Stimulated activated effector memory CD8-positive, alpha-beta T cell treated with anti-CD3 and anti-CD28 coated beads, Interleukin-12 subunit alpha, Interleukin-12 subunit beta, amount 100 ng/mL, for 72 hours (primary cell): ENCODE measurements at places on chromosomes 1 and 21.

GRCh38 chr1:208256556-208256955 is 12.4 kb upstream of the PLXNA2 start:
- no peak for DNase-seq

- DNase-seq = no peak
Observed at GRCh38 chr1:209157546-209158249, 425.8 kb upstream of the CAMK1G start.

GRCh38 chr1:155379631-155380090 is 59.0 kb downstream of the RUSC1 start:
- DNase-seq = no peak

GRCh38 chr1:228045871-228046270 is 36.6 kb upstream of the ARF1 start:
- no peak for DNase-seq

DNA sequence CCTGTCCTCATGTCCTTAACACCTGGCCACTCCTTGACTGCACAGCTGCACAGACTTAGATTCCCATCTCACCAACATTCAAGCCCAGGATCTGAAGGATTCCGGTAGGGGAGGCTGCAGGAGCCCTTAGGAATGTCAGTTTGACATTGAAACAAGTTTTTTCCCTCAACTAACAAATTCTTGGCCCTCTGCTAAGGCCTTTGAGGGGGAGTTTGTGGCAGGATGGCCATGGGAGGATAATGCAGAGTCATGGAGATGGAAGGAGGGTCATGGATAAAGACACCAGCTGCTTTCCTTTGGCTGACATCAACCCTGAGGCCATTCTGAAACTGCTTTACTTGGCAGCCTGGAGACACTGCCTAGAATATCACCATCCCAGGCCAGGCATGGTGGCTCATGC is 63.4 kb upstream of the PPP2R5A start:
- no peak for DNase-seq

DNA sequence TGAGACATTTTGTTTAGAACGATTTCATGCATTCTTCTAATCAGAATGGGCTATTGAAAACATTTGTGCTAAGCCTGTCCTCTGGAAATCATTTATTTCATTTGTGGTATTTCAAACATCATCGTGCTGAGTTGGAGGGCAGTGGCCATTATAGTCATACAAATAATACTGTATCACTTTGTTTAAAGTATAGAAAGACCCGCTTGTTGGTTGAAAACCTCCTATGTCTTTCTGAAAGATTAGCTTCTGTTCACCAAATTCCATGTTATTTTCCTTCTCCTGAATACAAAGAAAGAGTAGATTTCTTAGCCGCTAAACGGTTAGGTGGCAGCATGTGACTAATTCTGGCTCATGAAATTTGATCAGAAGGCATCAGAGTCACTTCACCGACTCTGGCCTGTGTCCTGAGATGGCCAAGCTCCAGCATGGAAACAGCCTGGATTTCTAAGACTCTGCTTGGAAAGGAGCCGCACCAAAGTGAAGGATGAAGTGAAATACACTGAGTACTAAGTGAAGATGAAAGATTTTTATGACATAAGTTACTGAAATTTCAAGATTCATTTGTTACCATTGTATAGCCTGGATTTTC is 355.1 kb downstream of the USP25 start:
- DNase-seq = no peak

DNA sequence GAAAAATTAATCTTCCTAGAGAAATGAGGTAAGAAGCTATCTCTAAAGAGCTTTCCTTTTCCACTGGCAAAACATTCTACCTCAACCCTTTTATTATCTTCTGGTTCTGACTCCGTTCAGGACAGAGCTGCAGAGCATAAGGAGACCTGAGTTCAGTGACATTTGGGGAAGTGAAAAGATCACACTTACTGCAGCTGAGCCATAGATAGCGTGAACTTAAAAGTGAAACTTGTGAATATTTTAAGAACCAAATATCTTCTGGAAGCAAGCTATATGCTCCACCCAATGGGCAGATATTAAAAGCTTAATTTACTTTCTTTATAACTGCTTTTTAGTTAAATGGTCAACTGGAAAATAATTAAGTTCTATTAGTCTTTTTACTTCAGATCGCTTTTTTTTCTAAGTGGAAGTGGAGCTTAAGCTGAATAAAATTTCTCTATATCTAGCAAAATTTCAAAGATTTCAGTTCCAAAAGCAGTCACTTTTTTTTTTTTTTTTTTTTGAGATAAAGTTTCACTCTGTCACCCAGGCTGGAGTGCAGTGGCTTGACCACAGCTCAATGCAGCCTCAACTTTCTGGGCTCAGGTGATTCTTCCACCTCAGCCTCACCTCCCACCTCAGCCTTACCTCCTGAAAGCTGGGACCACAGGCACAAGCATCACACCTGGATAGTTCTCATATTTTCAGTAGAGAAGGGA is 11.9 kb downstream of the PTPN22 start:
- DNase-seq = no peak

DNA sequence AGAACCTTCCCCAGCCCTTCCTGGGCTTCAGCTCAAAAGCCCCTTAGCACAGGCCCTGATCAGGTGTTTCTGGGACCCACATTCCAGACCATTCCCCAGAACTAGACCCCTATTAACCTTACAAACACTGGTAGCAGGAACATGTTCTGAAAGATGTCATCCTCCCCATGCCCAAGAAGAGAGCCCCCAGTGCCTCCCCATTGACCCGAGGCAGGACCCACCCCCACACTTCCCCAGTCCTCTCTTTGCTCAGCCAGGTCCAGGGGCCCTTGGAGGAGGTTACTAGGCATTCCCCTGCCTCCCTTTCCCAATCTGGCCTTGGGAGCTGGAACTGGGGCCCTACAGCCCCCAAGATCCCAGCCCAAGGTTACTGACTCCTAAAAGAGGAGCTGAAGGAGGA is 38.9 kb upstream of the HMGB4 start:
- DNase-seq = no peak

DNA sequence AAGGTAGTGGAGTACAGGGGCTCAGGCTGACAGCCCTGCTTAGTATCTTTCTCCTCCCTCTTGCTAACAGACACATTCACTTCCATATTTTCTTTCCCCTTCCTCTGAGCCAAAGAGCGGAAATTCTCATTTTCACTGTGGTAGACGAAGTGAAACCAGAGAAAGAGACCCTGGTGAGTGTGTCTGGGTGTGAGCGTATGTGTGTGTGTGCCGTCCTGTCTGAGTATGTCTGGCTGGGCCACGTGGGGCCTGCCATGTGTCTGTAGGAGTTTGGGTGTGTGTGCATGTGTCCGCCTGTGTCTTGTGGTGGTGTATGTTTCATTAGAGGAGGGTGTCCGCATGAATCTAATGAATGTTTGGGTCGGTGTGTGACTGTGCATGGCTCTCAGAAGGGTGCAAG is 1.7 kb downstream of the COL8A2 start:
- no peak for DNase-seq

- DNase-seq = no peak
Observed at GRCh38 chr1:158016651-158017335, 23.3 kb downstream of the KIRREL1 start.

DNA sequence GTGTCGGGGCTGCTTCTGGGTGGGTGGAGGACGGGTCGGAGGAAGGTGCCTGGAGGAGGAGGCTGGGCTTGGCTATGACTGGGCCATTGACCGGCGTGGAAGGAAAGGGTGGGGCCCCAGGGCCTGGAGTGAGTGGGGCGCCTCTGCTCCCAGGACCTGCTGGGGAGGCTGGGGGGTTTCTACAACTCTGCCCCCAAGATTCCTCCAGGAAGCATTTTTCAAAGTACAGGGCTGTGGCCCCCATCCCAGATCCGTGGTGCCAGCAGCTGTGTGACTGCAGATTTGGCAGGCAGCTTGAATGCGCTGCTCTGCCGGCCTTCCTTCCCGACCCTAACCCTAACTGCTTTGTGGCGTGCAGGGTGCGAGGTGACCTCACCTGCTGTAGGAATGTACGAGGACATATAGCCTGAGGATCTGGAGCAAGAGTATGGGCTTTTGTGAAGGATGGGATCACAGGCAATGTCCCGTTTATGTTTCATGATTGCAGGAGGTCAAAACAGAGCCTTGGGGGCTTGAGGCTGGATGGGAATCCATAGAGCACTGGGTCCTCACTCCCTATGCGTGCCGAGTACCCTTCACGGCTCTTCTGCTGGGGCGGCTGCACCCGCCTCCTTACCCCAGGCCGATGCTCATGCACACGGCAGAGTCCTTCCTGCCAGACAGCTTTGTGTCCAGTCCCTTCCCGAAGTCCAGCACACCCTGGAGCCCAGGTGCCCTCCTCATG is 24.7 kb downstream of the TRPM2 start:
- DNase-seq = no peak

- DNase-seq = no peak
Observed at GRCh38 chr21:43294194-43294902, 125.5 kb downstream of the CRYAA start.

GRCh38 chr1:1895456-1896336 is 4.8 kb upstream of the GNB1 start:
- DNase-seq = no peak

DNA sequence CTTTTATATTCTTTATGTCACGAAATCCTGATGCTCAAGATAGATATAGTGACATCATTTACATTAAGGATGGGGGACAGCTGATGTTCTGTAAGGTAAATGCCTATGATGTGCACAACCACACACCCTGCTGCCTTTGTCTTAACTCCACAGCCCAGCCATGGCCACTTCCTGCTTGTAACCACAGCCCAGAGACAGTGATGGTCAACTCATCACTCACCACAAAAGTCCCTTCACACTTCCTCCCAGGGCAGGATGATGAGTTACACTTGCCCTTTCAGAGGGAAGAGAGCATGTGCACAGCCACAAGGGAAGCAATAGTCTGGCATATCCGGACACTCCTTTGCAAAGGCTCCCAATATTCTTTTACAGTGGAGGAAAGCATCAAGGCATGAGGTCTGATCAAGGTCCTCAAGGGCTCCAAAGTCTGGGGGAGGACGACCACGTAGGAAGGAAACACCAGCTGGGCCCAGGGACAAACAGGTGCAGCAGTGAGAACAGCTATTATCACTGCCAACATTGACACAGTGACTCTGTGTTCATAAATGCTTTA is 53.8 kb downstream of the PLPP3 start:
- DNase-seq = no peak

GRCh38 chr1:40922969-40923368 is 56.5 kb upstream of the CTPS1 start:
- DNase-seq = no peak

DNA sequence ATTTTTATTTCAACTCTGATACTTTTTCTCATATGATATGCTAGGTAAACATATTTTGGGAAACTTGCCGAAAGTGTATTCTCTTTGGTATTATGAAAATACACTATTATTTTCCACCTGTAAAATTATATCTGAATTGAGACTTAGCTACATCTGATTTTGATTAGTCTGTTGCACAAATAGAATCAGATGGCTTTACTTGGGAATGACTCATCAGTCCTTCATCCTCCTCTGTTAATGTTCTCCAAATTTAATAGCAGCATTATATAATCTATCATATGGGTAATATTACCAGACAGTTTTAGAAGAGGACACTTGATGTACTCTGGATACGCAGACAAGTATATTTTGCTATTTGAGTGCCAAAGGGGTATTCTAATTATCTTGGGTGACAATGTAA is 245.3 kb downstream of the CTH start:
- no peak for DNase-seq

GRCh38 chr21:34362670-34363069 is 1.1 kb upstream of the KCNE2 start:
- no peak for DNase-seq

DNA sequence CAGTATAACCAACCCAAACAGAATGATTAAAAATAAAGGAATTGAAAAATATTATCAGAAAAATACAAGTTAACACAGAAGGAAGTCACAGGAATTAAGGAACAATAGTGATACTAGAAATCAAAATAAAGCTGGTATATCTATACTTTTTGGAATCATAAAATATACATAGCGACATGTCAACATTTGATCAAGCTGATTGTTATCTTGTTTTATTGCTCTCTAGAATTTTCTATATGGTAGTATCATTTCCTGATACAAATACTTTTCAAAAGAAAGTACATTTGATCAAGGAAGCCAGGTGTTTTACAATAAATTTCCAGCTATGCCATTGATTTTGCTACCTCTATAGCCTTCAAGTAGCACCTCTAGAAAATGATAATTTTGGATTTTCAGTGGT is 489.5 kb upstream of the PKN2 start:
- DNase-seq = no peak

GRCh38 chr1:116498789-116499628 is 71.8 kb downstream of the CD58 start:
- peak; percentile 33 for DNase-seq

DNA sequence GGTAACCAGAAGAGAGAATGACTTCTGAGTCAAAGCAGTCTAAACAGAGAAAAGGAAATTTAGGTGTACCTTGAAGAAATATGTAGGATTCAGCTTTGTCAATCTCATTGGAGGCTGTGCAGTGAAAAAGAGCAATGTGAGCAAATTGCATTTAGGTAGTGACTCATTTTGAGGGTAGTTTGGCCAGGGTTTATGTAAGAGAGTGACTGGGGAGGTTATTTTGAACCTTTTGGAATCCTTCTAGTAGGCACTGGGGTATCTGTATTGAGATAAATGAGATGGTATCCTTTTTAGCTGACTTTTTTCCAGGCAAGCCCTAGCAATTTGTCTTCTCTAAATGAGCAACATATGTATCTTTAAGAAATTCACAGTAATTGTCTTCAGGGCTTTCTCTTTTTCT is 95.9 kb downstream of the DISP1 start:
- no peak for DNase-seq

GRCh38 chr1:2604844-2605508 is 18.4 kb downstream of the PRXL2B start:
- DNase-seq = no peak

DNA sequence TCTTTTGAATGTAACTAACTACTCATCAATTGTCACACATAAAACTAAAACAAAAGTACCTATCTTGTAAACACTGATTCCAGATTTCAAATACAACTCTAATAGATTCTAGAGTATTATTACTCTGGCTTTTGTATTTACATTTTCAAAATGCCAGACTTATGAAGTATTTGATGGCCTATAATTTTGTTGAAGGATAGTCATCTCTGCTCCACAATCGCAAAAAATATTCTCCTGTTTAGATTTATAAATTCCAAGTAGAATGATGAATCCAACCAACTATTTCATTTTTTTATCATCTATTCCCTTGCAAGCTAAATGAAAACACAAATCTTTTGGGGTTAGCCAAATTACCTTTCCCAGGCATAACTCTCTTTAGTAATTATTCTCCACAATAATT is 75.0 kb upstream of the GUCA2A start:
- no peak for DNase-seq

DNA sequence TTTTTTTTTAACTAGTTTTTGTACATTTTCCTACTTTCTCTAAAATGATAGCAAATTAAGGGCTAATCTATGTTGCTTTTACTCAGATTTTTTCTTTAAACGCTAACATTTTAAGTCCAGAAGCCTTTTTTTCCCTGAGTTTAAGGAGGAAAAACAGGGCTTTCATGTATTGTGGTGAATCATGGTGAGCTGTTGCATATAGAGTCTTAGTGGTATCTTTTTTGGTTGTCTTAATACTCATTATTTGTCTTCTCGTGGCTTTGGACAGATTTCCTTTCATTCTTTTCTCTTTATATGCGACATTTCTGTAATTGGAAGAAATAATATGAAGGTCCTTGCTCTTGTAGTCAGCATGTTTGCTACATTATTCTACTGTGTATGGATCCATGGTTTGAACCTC is 1015.6 kb downstream of the PLA2G4A start:
- DNase-seq = no peak
